ENCODE measurements at places on chromosomes 1 and 21. TPM values are rescaled to one million over a fixed set of nuclear protein-coding genes. Genes with fewer than 3 reads are reported as not detected.

The SLC25A34 gene
- total RNA-seq: 3.9 TPM

The NAXE gene
- total RNA-seq: 119 TPM

The KCNJ6 gene
- total RNA-seq: not detected

The HMCN1 gene
- 4.7 TPM for total RNA-seq

The DCLRE1B gene
- 5.3 TPM for total RNA-seq

The OPTC gene
- not detected for total RNA-seq

The S100A1 gene
- not detected for total RNA-seq

The HIVEP3 gene
- 10.1 TPM for total RNA-seq

The RGS21 gene
- total RNA-seq: not detected

The RGS8 gene
- total RNA-seq: not detected

The INSRR gene
- 0.13 TPM for total RNA-seq

The KRTAP8-1 gene
- total RNA-seq: not detected

The PLA2G2C gene
- total RNA-seq: not detected

The TFF2 gene
- total RNA-seq: not detected

The SPSB1 gene
- total RNA-seq: 15.1 TPM

The GJB4 gene
- total RNA-seq: 3.8 TPM

The ECM1 gene
- total RNA-seq: 10.8 TPM

The PPP2R5A gene
- total RNA-seq: 38.1 TPM

The KMO gene
- total RNA-seq: 0.18 TPM

The MATN1 gene
- not detected for total RNA-seq

The LCE1F gene
- not detected for total RNA-seq

The SELENON gene
- total RNA-seq: 85.2 TPM

The CLDN17 gene
- not detected for total RNA-seq

The CELA3B gene
- not detected for total RNA-seq

The LEFTY1 gene
- 0.60 TPM for total RNA-seq

The PCBP3 gene
- total RNA-seq: 7.1 TPM

The DTL gene
- total RNA-seq: 1.6 TPM

The B3GALT2 gene
- 2.3 TPM for total RNA-seq

The PRKAA2 gene
- total RNA-seq: 7.1 TPM

The PIAS3 gene
- total RNA-seq: 70.4 TPM

The CFH gene
- total RNA-seq: 145 TPM

The NHLH2 gene
- total RNA-seq: 0.31 TPM
